CD4-positive, alpha-beta T cell treated with Interleukin-1 beta for 1 hour (primary cell): ENCODE measurements at places on chromosomes 3 and 15.

DNA sequence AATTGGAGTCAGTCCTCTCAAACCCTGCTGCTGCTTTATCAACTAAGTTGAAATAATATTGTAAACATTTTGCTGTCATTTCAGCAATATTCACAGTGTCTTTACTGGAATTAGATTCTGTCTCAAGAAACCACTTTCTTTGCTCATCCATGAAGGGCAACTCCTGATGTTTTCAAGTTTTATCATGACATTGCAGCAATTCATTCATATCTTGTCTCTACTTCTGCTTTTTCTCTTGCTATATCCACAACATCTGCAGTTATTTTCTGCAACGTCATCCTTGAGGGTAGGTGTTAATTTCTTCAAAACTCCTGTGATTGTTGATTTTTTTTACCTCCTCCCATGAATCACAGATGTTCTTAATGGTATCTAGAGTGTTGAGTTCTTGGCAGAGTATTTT, 181.6 kb downstream of the EPHA6 start:
- no peak for DNase-seq

DNA sequence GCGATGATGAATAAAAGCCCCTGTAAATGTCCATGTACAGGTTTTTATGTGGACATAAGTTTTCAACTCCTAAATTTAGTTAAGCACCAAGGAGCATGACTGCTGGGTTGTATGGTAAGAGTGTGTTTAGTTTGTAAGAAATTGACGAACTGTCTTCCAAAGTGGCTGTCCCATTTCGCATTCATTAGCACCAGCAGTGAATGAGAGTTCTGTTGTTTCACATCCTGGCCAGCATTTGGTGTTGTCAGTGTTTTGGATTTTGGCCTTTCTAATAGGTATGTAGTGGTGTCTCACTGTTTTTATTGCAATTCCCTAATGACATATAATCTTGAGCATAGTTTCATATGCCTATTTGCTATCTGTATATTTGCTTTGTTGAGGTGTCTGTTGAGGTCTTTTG, 3.7 kb downstream of the ZNF621 start:
- DNase-seq: no peak

DNA sequence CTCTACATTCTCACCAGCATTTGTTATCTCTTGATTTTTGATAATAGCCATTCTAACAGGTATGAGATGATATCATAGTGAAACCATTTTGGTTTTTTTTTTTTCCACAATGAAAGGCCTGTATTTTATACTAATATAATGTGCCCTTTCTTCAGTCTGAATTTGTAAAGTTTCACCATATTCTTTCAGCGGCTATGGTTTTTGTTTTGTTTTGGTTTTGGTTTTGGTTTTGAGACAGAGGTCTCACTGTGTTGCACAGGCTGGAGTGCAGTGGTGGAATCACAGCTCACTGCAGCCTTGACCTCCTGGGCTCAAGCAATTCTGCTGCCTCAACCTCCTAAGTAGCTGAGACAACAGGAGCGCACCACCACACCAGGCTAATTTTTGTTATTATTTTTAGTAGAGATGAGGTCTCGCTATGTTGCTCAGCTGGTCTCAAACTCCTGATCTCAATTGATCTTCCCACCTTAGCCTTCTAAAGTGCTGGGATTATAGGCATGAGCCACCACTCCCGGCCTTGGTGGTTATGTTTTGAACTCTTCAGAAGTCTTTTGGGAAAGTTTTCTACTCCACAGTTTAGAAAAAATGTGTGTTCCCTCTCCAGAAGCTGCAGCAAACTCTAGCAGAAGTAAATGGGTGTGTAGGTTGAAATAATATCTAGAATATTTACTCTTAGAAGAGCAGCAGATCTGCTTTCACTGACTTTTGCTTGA, 110.2 kb upstream of the UMPS start:
- DNase-seq: peak; percentile 17

DNA sequence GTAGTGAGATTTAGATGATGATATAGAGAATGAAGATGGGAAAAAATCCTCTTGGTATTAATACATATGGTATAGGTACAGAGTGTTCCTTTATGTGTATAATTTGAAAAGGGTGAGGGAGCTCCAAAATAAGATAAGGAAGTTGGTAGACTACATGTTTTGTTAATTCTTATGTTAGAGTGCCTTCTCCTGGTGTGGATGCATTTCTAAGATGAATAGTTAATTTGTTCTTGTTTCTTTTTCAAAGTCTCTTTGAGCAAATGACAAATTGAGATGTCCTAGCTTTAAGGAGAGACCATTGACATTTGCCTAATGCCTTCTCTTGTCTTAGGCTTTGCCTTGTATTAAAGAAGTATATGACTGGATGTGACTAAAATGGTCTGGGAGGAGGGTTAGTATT, 34.1 kb downstream of the AKAP13 start:
- DNase-seq: peak; percentile 52

DNA sequence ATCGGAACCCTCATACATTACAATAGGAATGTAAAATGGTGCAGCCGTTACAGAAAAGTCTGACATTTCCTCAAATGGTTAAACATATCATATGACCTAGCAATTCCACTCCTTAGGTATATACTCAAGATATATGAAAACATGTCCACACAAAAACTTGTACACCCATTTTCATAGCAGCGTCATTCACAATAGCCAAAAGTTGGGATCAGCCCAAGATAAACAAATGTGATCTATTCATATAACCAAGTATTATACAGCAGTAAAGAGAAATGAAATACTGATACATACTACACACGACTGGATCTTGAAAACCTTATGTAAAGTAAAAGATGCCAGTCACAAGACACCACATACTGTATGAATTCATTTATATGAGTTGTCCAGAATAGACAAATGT, 102.4 kb downstream of the MSL2 start:
- no peak for DNase-seq

DNA sequence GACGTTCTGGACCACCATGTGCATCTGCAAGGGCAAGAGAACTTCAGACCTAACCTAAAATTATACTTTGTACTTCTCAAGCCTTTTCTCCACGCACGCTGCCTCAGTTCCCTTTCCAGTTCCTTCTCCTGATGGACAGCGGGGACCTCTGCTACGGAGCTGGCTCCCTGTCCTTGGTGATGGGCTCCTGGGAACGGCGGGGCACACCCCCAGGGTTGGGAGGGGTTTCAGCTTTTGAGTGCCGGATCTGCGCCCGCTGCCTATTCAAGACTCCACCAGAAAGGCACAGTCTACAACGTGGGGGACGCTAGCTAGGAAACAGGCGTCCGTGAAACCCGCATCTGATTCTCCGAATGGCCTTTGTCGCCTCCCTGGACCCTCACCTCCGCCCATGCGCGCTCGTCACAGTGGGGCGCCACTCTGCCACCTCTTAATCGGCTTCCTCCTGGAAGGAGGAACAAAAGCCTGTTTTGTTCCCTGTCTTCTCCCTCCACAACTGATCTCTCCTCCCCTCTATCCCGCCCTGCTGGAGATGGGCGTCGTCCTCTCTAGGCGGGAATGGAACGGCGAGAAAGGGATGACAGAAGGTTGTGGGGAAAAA, 2.2 kb downstream of the GPR149 start:
- DNase-seq: no peak

DNA sequence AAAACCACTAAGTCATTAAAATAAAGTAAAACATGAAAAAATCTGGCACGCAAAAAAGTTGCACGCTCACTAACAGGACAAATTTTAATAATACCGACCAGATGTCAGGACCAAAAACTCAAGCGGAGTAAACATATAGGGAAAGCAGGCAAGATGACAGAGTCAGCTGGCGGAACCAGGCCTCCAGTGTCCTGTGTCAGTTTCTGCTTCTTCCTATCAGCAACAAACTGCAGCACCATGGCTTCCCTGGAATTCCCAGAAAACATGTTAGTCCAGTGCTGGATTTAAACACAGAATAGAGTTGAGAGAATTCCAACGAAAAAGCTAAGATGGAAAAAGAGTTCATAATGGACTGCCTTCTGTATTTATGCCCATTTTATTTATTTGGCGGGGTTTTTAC, 169.1 kb upstream of the ARHGEF26 start:
- no peak for DNase-seq

GRCh38 chr3:16452261-16452660, 61.2 kb downstream of the RFTN1 start:
- no peak for DNase-seq

DNA sequence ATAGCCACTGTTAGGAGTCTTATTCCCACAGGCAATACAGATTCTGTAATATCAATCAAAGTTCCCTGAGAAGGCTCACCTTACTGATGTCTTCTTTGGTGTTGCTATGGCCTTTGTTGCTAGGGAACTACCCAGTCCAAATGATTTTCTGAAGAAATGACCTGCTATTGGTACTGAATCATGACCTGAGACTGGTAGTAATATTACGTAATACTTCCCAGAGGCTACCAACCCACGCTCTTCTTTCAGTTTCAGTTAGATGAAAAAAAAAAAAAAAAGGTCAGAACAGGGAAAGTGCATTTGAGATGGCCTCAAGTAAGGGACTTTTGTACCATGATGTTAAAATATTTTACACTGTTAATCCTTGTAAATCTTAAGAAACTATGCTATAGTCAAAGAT, 1092.5 kb upstream of the EPHA6 start:
- DNase-seq: no peak

DNA sequence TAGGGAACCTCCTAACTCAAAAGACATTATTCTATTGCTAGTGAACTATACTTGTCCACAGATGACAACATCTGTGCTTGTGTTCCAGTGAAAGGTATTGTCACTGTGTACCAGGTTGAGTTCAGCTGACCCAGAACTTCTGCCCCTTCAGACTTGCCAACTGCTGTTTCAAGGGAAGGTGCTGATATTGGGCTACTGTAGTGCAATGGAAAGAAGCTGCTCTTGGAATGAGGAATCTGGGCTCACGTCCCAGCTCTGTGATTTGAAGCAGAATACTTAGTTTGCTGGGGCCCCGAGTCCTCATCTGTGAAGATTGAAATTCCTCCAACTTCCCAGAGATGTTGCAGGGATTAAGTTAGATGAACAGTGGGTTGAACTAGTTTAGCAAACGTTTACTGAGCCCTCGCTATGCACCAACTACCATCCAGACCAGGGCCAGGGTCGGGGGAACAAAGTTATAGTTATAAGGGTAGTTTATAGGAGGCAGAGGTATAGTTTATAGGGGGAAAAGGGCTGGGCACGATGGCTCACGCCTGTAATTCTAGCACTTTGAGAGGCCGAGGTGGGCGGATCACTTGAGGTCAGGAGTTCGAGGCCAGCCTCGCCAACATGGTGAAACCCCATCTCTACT, 15.9 kb upstream of the UMPS start:
- no peak for DNase-seq

DNA sequence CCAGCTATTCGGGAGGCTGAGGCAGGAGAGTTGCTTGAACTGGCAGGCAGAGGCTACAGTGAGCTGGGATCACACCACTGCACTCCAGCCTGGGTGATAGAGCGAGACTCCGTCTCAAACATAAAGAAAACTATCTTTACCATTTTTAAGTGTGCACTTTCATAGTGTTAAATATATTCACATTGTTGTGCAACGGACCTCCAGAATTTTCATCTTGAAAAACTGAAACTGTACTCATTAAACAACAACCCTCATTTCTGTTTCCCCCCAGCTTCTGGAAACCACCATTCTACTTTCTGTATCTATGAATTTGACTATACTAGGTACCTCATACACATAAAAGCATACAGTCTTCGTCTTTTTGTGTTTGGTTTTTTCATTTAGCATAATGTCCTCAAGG, 375.1 kb downstream of the SHQ1 start:
- DNase-seq: no peak

DNA sequence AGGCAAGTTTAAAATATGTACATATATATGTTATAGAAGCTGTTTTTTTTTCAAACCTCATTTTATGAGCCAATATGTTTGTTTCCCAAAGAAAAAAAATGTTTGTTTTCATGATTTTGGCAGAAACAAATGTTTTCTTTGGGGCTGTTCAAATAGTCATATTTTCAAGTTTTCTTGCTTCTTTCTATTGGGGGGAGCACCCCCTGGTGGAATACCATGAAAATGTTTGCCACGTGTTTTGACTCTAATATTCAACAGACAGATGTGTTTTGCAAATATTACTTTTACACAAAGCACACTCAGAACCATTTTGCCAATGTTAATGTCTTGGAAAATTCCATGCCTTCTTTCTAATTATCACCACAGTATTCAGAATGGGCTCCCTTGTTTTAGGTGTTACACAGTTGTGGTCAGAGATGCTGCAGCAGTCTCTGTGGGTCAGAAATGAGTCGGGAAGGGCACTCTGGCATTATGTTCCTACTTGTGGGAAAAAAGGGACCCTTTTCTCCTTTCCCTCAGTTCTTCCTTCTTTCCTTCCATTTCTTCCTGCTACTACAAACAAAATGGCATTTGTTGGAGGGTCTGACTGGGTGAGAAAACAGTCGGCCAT, 817.0 kb downstream of the TUSC7 start:
- no peak for DNase-seq

DNA sequence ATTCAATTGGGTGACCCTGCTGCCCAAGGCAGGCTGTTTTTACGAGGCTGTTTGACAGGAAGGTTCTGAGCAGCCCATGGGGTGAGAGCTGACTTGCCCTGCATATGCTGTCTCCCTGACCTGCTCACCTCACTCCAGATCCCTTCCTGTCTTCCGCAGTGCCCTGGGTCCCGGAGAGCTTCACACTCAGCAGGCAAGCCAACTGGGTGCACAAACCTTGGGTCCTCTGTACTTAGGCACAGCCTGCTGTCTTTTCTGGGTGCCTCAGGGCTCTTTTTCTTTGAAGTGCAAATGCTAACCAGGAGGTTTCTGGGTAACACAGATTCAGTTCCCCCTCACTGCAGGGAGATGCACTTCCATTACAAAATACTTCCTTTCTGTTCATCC, 32.8 kb downstream of the ZXDC start:
- no peak for DNase-seq

- no peak for DNase-seq
Observed at GRCh38 chr15:73987681-73988444, 4.2 kb downstream of the STOML1 start.

- no peak for DNase-seq
Observed at GRCh38 chr3:129341331-129342141, 62.9 kb downstream of the HMCES start.

- DNase-seq: no peak
Observed at GRCh38 chr3:96813134-96813819, 1.1 kb upstream of the EPHA6 start.

DNA sequence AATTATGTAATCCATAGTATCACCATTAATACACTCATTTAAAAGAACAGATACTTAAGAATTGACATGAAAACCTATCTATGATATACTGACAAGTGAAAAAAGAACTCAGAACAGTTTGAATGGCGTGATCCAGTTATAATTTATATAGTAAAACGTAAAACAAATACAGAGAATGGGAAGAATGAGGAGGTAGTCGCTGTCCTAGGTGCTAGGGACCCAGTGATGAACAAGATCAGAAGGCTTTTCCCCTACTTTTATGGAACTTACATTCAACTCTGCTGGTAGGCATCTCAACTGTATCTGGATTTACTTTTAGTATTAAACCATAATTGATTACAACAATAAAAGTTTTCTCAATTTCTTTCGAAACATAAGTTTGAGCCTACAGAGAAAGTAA, 31.8 kb downstream of the GSK3B start:
- no peak for DNase-seq

DNA sequence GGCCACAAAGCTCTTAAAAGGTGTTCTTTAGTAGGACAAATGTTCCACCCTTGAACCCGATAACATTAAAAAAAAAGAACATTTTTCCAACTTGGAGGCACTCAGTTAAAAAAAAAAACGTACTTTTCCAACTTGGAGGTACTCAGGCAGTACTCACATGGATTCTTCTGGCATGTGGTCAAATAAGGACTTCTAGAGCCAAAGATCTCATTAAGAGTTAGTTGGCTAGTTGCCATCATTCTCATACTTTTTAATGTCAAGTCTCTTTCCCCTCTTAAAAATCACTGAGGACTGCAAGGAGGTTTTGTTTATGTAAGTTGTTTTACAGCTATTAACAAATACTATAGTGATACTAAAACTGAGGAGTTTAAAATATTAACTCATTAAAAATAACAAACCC, 101.0 kb downstream of the CADPS start:
- DNase-seq: no peak
